ENCODE measurements at places on chromosomes 5 and 9. TPM values are rescaled to one million over a fixed set of nuclear protein-coding genes. Genes with fewer than 3 reads are reported as not detected.

GRCh38 chr9:102587281-102587680, 407.9 kb upstream of the CYLC2 start:
- H3K27me3 ChIP-seq, result no peaks in the 10 kb centered on the region
- no peak for DNase-seq
- H3K4me3 ChIP-seq, result no peak overlapping the region
- H3K4me1 ChIP-seq, result no peaks in the 10 kb centered on the region

GRCh38 chr9:112884101-112884500, 6.6 kb downstream of the SLC46A2 start:
- H3K36me3 ChIP-seq, result no peaks in the 10 kb centered on the region
- H3K27me3 ChIP-seq, result no peaks in the 10 kb centered on the region
- H3K27ac ChIP-seq, result no peak overlapping the region
- no peak overlapping the region for H3K4me3 ChIP-seq
- no peak for DNase-seq

The IRX4 gene
- total RNA-seq, result not detected

The PRRT1B gene
- not detected for total RNA-seq

The LMAN2 gene
- total RNA-seq, result 112 TPM

The TEX48 gene
- total RNA-seq, result 0.46 TPM

- no peaks in the 10 kb centered on the region for H3K36me3 ChIP-seq
- no peaks in the 10 kb centered on the region for H3K27me3 ChIP-seq
- no peak overlapping the region for H3K4me3 ChIP-seq
These were observed 23.4 kb downstream of the WNK2 start for GRCh38 chr9:93207326-93207814.

- H3K36me3 ChIP-seq, result no peaks in the 10 kb centered on the region
- H3K4me1 ChIP-seq, result no peaks in the 10 kb centered on the region
- no peak for DNase-seq
- H3K4me3 ChIP-seq, result no peak overlapping the region
- H3K27ac ChIP-seq, result no peak overlapping the region
These were observed 212.5 kb downstream of the DEPDC1B start for GRCh38 chr5:60487476-60487875.

- no peaks in the 10 kb centered on the region for H3K36me3 ChIP-seq
- no peak overlapping the region for H3K4me3 ChIP-seq
- H3K27ac ChIP-seq, result no peak overlapping the region
- no peaks in the 10 kb centered on the region for H3K27me3 ChIP-seq
- no peak for DNase-seq
These were observed 28.3 kb downstream of the TPD52L3 start for GRCh38 chr9:6356441-6356840.

DNA sequence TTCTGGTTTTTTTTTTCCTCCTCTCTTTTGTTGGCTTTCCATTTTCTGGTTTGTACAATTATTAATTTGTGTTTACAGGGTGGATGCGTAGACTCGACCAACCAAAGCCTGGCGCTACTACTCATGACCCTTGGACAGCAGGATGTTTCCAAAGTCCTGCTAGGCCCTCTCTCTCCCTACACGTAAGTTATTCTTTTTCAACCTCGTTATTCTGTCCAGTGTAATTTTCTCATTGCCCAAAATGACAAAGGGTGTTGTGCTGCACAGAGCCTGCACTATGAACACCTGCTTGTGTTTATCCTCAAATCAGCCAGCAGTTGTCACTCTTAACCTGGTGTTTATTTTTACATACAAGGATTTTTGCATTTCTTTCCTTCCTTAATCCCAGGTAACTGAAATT, 56.6 kb downstream of the RCL1 start:
- H3K27me3 ChIP-seq, result no peaks in the 10 kb centered on the region
- H3K27ac ChIP-seq, result no peak overlapping the region
- H3K4me3 ChIP-seq, result no peak overlapping the region
- no peak for DNase-seq

GRCh38 chr5:69531406-69531801, 28.6 kb upstream of the GTF2H2C start:
- no peak overlapping the region for H3K4me3 ChIP-seq
- no peaks in the 10 kb centered on the region for H3K36me3 ChIP-seq

DNA sequence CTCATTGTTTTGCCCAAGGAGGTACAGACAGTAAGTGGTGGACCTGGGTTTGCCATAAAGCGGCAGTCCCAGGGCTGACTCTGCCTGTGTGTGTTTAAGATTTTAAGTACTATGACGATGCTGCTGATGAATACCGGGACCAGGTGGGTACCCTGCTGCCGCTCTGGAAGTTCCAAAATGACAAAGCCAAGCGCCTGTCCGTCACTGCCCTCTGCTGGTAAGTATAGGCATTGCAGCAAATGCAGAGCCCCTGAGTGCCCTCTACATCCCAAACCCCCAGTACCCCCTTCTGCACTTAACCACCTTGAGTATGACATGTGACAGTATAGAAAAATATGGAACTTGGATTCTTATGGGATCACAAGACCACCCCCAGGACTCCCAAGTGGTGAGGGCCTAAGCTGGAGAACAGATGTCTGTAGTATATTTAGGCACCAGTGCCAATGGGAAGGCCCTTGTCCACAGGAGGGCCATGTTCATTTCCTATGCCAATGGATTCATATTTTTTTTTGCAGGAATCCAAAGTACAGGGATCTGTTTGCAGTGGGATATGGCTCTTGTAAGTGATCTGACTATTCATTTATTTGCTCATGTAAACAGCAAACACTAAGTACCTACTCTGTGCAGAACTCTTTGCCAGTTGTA, 22.0 kb downstream of the ENHO start:
- H3K27me3 ChIP-seq, result no peaks in the 10 kb centered on the region
- no peak overlapping the region for H3K4me3 ChIP-seq
- no peaks in the 10 kb centered on the region for H3K4me1 ChIP-seq
- H3K27ac ChIP-seq, result no peak overlapping the region
- DNase-seq, result peak; percentile 62

- H3K4me3 ChIP-seq, result no peak overlapping the region
- no peaks in the 10 kb centered on the region for H3K36me3 ChIP-seq
- no peak overlapping the region for H3K27ac ChIP-seq
These were observed 686.7 kb downstream of the DTWD2 start for GRCh38 chr5:118301696-118302095.

- no peaks in the 10 kb centered on the region for H3K27me3 ChIP-seq
- H3K4me1 ChIP-seq, result no peaks in the 10 kb centered on the region
- no peak overlapping the region for H3K4me3 ChIP-seq
- no peak for DNase-seq
- H3K27ac ChIP-seq, result no peak overlapping the region
These were observed 141.5 kb downstream of the TRPM3 start for GRCh38 chr9:70979966-70980365.

- no peaks in the 10 kb centered on the region for H3K4me1 ChIP-seq
- H3K36me3 ChIP-seq, result no peaks in the 10 kb centered on the region
- H3K27me3 ChIP-seq, result no peaks in the 10 kb centered on the region
- no peak overlapping the region for H3K4me3 ChIP-seq
- no peak overlapping the region for H3K27ac ChIP-seq
- no peak for DNase-seq
These were observed 184.4 kb upstream of the DMRT1 start for GRCh38 chr9:656926-657568.

- no peaks in the 10 kb centered on the region for H3K4me1 ChIP-seq
- no peaks in the 10 kb centered on the region for H3K27me3 ChIP-seq
- H3K27ac ChIP-seq, result no peak overlapping the region
- H3K36me3 ChIP-seq, result no peaks in the 10 kb centered on the region
- DNase-seq, result no peak
These were observed 101.6 kb downstream of the NREP start for GRCh38 chr5:111655169-111655924.

- H3K36me3 ChIP-seq, result no peaks in the 10 kb centered on the region
- peaks cover 22% of the 10 kb centered on the region for H3K4me1 ChIP-seq
- H3K27ac ChIP-seq, result peak overlapping the region; percentile 91
- H3K27me3 ChIP-seq, result no peaks in the 10 kb centered on the region
- no peak for DNase-seq
- peak overlapping the region; percentile 99 for H3K4me3 ChIP-seq
These were observed 1.3 kb upstream of the TBC1D2 start for GRCh38 chr9:98256756-98257155.

DNA sequence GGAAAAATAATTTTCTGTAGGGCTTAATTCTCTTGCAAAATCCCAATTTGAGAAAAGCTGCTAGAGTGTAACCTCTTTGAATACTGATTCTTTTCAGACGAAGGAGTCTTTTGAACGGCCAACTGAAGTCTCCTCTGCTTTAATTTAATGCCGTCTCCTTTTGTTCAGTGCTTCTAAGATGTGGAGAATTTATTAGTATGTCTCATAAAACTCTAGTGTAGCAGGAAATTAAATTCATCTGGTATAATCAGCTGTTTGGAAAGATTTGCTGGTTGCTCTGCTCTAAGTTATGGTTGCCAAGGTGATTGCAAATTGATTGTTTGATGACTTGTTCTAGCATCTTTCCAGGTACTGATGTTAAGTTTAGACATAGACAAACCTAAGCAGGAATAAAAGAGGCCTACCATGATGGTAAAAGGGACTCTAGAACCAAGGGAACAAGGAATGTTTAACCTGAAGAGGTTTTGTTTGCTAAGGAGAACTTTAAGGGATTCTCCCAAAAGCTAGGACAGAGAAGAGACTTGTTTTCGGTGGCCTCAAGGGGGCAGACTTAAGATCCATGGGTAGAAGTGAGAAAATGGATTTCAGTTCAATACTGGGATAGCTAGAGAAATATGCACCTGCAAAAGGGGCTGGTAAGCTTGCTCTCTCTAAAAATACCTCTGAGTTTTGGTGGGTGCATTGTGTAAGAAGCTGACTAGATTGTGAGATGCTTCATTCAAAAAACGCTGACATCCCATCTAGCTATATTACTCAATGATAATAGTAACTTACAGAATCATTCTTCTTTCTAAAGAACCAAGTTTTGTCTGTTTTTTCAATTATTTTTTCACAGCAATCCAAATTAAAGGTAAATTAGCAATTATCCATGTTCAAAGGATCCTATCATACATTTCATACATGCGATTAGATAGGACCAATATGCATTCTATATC, 5.7 kb upstream of the ADRB2 start:
- no peaks in the 10 kb centered on the region for H3K27me3 ChIP-seq
- DNase-seq, result peak; percentile 53
- no peak overlapping the region for H3K27ac ChIP-seq
- no peaks in the 10 kb centered on the region for H3K36me3 ChIP-seq
- H3K4me1 ChIP-seq, result no peaks in the 10 kb centered on the region

- peaks cover 41% of the 10 kb centered on the region for H3K4me1 ChIP-seq
- H3K27ac ChIP-seq, result no peak overlapping the region
- no peaks in the 10 kb centered on the region for H3K27me3 ChIP-seq
- H3K4me3 ChIP-seq, result no peak overlapping the region
These were observed 84.7 kb downstream of the PARP8 start for GRCh38 chr5:50751064-50751657.

All from CD8-positive, alpha-beta memory T cell (primary cell).